ENCODE measurements at places on chromosomes 2 and 18. TPM values are rescaled to one million over a fixed set of nuclear protein-coding genes. Genes with fewer than 3 reads are reported as not detected.
A peak's percentile ranks its signal among the peaks of the same experiment; 100 is the strongest.

DNA sequence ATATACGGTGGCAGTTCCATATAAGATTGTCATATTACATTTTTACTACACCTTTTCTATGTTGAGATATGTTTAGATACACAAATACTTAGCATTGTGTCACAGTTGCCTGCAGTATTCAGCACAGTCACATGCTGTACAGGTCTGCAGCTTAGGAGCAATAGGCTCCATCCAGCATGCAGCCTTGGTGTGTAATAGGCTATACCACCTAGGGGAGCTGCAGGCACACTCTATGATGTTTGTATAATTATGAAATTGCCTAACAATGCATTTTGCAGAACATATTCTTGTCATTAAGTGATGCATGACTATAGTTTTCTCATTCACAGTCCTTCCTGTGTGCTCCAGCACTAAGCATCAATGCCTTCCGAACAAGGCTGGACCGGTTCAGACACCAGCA is 133.4 kb downstream of the NDUFA10 start:
- DNase-seq = no peak

- DNase-seq = peak; percentile 29
Measured at GRCh38 chr18:54945576-54946125, 13.6 kb downstream of the CCDC68 start.

GRCh38 chr2:105576440-105577241 is 168.1 kb upstream of the NCK2 start:
- no peak for DNase-seq

ZNF521 gene
- total RNA-seq = 15.6 TPM

AQP12A gene
- not detected for total RNA-seq

Measured in esophagus muscularis mucosa (tissue), 4 donors.